Stimulated activated naive CD4-positive, alpha-beta T cell treated with Interleukin-2 at 50 U/mL for 16 hours (primary cell): ENCODE measurements at places on chromosomes 13 and 19.

GRCh38 chr13:78372581-78372980 lies 230.8 kb downstream of the POU4F1 start:
- DNase-seq = no peak

DNA sequence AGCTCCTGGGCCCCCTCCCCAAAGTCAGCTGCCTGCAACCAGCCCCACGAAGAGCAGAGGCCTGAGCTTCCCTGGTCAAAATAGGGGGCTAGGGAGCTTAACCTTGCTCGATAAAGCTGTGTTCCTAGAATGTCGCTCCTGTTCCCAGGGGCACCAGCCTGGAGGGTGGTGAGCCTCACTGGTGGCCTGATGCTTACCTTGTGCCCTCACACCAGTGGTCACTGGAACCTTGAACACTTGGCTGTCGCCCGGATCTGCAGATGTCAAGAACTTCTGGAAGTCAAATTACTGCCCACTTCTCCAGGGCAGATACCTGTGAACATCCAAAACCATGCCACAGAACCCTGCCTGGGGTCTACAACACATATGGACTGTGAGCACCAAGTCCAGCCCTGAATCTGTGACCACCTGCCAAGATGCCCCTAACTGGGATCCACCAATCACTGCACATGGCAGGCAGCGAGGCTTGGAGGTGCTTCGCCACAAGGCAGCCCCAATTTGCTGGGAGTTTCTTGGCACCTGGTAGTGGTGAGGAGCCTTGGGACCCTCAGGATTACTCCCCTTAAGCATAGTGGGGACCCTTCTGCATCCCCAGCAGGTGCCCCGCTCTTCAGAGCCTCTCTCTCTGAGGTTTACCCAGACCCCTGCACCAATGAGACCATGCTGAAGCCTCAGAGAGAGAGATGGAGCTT lies 4.7 kb upstream of the CEACAM5 start:
- DNase-seq = no peak

GRCh38 chr13:76286178-76286577 lies 600.0 kb downstream of the KCTD12 start:
- DNase-seq = no peak

DNA sequence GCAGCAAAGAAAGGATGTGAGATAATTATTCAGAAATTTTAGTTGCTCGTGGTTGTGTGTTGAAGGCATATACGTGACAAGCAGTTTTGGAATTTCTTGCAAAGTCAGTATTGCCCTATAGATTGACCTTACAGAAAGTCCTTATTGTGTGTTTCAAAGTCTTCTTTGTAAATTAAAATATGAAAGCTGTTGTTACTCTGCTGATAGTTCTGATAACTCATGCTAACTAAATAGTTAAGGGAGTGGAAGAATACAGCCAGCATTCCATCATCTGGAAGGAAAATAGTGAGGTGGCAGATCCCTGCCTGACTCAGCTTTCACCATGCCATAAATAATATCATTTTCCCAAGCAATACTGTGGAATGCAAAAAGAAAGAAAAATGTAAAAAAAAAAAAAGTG lies 27.2 kb downstream of the WASF3 start:
- no peak for DNase-seq

- no peak for DNase-seq
Measured at GRCh38 chr13:88919970-88920628, 1248.9 kb downstream of the SLITRK5 start.

DNA sequence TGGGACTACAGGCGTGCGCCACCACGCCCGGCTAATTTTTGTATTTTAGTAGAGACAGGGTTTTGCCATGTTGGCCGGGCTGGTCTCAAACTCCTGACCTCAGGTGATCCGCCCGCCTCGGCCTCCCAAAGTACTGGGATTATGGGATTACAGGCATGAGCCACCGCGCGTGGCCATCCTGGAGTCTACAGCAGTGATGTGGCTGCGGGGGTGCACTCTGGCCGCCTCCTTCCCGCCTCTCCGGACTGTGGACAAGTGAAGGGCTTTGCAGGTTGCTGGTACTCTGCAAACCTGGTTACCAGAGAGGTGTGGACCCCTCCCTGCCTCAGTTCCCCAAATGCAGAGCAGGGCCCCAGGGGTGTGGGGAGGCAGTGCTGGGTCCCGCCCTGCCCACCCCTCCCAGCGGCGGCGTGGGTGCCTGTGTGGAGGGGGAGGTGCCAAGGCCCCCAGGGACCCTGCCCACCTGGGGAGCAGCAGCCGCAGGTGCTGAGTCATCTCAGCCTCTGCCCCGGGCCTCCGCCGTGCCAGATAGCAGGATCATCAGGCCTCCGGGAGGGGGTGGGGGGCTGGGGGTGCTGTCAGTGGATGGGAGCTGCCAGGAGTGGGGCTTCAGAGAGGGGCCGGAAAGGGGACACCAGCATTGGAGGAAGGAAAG lies 23.1 kb downstream of the ARID3A start:
- no peak for DNase-seq

- no peak for DNase-seq
Measured at GRCh38 chr13:44752164-44752563, 176.0 kb upstream of the TSC22D1 start.

DNA sequence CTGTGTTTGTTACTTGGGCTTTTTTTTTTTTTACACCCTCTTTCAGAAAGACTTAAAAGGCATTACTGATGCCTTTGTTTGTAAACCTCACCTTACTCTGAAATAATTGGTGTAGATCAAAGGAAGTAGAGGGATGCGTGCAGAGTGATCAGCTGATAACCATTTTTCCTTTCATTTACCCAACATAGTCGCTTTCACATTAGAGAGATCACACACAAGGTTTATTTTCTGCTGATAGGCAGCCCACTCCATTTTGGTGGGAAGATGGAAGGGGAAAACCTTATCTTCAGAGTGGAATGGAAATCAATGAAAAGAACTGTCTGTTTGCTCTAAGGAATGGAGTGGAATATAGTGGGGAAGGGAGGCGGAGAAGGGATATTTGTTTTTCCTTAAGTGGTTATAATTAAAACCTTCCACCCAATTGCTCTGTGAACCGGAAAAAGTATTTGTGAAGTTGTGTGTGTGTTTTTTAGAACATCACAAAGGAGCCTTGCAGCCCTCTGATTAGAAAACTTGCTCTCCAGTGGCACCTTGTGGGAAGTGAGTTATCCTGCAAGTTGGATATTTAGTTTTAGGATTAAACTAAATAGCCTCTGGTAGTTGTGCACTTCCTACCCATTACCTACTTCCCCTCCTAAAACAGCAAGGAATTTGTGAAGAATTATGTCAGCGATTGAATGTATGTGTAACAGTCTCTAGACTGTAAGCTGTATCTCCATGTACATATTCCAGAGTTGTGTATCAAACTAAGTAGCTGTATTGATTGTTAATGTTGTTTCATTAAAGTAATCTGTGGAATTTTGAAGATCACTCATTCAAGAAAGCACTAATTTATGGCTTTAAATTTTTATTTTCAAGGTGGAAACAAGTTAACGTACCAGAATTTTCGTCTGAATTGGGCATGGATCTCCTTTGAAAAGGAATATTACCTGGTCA lies 76.8 kb downstream of the FREM2 start:
- no peak for DNase-seq

- no peak for DNase-seq
Measured at GRCh38 chr13:46058268-46058667, 5.7 kb upstream of the ZC3H13 start.

GRCh38 chr19:39916851-39917396 lies 17.5 kb downstream of the FCGBP start:
- DNase-seq = no peak

DNA sequence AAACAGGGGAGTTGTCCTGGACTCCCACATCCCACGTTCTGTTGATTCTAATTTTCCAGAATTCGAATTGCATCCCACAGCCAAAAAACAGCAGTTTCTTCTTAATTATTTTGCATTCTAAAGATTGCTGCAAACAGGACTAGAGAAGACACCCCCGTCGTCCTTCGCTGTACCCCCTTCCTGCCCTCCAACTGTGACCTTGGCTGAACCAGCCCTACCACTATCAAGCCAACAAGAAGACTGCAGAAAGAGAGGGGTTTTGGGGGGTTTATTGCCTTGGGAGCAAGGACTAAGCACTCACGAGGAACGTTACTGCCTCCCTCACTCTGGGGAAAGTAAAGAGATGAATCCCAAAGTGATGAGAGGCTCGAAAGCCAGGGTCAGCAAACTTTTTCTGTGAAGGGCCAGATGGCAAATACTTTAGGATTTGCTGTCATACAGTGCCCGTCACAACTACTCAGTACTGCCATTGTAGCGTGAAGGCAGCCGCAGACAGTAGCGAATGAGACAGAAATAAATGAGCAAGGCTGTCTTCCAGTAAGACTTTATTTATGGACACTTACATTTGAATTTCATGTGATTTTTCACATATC lies 32.5 kb upstream of the KATNAL1 start:
- no peak for DNase-seq

- DNase-seq = no peak
Measured at GRCh38 chr19:53086949-53087348, 16.3 kb downstream of the ZNF160 start.

DNA sequence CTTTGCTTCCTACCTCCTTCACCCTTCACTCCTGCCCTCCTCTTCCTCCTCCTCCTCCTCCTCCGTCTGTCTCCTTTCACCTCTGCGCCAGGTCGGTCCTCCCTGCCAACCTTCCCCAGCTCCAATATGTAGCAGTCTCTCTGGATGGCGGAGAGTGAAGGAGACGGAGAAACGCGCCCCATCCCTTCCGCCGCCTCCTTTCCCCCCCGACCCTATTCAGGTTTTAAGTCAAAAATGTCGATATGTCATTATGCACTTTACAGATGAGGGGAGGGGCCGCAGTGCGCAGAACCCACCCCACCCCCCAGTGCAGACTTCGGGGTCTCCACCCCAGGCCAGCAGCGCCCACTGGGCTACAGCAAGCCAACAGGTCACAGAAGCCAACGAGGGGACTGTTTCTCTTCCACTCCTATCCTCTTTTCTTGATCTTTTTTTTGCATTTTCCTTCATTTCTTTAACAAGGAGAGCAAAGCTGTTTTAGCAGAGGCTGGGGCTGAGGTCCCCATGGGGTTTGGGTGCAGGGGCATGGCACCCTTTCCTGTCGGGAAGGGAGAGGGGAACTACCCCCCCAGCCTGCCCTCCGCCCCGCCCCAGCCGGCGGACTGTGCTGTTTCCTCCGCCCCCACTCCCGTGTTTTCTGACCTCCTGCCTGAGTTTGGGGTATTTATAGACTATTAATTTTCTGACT lies 9.2 kb downstream of the MIDN start:
- DNase-seq = no peak

DNA sequence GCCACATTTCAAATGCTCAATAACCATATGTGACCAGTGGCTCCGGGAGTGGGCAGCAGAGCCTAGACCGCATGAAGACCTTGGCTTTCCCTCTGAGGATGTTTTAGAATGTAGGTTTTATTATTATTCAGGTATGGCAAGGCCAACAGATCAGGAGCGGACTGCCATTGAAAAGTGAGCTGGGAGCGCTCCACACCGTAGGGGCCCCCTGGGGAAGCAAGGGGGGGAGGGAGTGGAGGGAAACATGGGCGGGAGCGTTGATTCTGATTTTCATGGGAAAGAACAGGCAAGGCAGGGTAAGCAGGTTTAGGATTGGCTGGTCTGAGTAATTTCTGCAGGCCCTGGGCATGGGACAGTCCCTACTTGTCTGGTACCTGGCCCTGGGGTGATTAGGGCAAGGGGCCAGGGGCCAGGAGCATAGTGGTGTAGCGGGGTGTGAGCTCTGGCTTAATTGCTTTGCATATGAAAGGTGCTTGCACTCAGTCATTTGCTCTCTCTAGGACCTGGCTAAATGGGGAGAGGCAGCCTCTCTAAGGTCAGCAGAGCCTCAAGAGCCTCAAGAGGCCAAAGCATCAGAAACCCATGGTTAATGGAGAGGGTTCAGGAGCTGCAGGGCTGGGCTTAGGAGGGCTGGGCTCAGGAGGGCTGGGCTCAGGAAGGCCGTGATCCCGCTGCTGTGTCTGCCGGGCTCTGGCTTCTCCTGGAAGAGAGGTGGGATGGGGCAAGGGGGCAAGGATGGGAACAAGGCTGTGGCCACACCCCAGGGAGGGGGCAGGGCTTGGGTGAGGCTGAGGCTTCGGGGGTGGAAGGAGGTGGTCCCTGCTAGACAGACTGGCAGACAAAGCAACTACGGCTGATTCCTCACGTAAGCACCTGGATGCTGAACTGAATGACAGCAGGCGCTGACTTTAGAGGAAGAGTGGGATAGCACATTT lies 82.0 kb upstream of the WASF3 start:
- DNase-seq = no peak

- no peak for DNase-seq
Measured at GRCh38 chr19:8239528-8240273, 30.5 kb downstream of the CERS4 start.

- no peak for DNase-seq
Measured at GRCh38 chr13:110882972-110883371, 31.9 kb downstream of the ANKRD10 start.

DNA sequence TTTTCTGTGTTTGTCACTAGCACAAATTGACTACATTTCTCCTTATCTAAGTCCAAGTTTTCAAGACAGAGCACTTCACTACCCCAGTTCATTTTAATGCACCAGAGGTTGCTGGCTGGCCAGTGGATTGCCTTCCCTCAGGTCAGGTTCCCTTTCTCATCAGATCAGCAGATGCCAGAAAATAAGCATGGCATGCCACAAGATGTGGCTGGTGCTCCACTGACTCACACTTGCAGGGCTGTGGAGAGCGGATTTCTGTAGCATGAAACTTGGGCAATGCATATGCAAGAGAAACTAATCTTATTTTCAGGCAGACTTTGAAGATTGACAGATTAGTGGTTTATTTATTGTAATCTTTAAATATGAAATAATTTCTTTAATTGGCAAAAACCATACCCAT lies 79.5 kb downstream of the RUBCNL start:
- DNase-seq = no peak

DNA sequence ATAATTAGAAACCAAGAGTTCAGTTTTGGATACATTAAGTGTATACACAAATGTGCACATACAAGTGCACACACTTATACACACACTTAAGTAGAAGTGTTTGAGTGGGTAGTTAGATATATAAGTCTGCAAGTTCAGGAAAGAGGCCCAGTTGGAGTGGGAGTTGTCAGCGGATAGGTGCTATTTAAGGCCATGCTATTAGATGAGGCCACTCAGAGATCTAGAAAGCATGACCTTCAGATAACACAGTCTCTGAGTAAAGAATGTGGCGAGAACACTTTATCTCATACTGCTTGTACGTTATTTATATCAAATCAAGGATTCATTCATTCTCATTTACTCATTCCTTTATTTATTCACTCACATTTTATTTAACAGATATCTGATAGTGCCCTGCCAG lies 206.2 kb downstream of the POSTN start:
- no peak for DNase-seq

DNA sequence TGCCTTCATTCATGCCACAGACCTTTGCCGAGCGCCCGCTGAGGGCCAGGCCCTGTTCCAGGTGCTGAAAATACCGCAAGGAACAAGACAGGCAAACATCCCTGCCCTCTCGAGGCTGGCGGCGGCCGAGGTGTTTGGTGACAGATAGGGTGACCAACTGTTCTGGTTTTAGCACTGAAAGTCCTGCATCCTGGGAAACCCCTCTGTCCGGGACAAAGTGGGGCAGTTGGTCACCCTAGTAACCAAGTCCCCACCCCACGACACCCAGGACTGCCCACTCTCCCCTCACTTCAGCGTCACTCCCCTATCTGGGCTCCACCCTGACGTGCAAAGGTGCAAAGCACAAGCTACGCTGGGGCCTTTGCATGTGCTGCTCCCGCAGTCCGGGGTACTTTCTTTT lies 17.3 kb downstream of the ZBTB7A start:
- no peak for DNase-seq
